H9 (cell line): ENCODE measurements at places on chromosomes 4 and X. TPM values are rescaled to one million over a fixed set of nuclear protein-coding genes. Genes with fewer than 3 reads are reported as not detected.
A peak's percentile ranks its signal among the peaks of the same experiment; 100 is the strongest.

DNA sequence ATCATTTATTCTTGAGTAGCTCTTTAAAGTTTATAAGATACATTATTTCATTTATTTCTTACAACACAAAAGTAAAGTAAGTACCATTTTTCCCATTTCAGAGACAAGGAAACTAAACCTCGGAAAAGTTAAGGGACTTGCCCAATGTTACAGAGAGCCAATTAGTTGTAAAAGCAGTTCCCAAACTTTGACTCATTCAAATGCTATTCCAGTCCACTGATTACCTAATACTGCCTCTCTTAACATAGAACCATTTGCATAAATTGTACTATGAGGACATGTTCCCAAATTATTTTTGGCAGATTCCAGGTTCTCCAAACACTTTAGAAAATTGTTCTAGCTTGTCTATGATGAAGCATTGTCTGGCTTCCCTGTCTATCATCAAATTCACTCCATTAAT is 45.6 kb upstream of the GRIA3 start:
- no peak overlapping the region for H3K27ac ChIP-seq
- no peak overlapping the region for H3K4me3 ChIP-seq
- no peaks in the 10 kb centered on the region for H3K36me3 ChIP-seq
- H3K4me1 ChIP-seq = no peaks in the 10 kb centered on the region

The MAGEB10 gene
- total RNA-seq = not detected in 2 replicates

DNA sequence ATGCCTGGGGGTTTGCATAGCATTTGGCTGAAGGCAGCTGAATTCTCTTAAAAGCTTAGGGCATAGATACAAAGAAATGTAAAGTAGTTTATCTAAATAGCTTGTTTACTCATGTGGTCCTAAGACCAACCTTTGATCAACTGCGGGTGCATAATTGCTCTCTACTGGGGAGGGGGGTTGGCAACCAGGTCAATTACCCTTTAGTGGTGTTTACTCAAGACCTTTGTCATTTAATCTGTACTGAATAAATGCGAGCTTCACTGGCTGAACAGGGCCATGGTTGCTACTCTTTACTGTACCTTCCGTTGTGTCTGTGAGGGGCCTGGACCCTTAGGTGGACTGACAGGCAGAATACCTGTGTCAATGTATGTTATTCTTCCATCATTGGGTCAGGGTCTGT is 102.7 kb upstream of the FAM9C start:
- H3K36me3 ChIP-seq = peaks cover 26% of the 10 kb centered on the region
- H3K27me3 ChIP-seq = no peaks in the 10 kb centered on the region
- no peak for DNase-seq
- H3K4me1 ChIP-seq = peaks cover 3% of the 10 kb centered on the region; the same call in 1 of the 2 replicates

DNA sequence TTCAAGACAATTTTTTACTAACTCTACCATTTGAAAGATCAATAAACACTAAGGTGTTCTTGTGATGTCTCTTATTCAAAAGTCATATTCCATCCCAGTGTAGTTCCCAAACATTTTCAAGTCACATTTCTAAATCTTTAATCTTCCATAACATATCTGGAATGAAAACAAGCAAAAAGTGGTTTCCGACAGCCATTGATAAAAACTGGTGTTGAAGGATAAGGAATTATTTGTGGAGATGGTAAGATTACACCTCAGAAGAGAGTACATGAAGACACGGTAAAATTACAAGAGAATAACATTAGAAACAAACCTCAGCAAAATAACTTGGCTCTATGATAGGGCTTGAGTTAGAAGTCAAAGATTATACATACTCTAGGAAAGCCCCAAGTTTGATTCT is 4.3 kb downstream of the CHIC2 start:
- H3K4me3 ChIP-seq = no peak overlapping the region
- no peak for DNase-seq
- no peaks in the 10 kb centered on the region for H3K36me3 ChIP-seq
- no peaks in the 10 kb centered on the region; the same call in 1 of the 2 replicates for H3K4me1 ChIP-seq

- H3K27ac ChIP-seq = no peak overlapping the region
- DNase-seq = no peak
- H3K36me3 ChIP-seq = no peaks in the 10 kb centered on the region
- H3K4me1 ChIP-seq = no peaks in the 10 kb centered on the region
- no peaks in the 10 kb centered on the region for H3K27me3 ChIP-seq
Measured at GRCh38 chr4:158053086-158053485, 119.7 kb downstream of the GASK1B start.

GRCh38 chrX:31323658-31324057 is 251.8 kb upstream of the FTHL17 start:
- H3K36me3 ChIP-seq = no peaks in the 10 kb centered on the region
- H3K4me1 ChIP-seq = no peaks in the 10 kb centered on the region; the same call in 1 of the 2 replicates
- no peak for DNase-seq

The RNF150 gene
- total RNA-seq = 3.7 and 4.4 TPM in 2 replicates

DNA sequence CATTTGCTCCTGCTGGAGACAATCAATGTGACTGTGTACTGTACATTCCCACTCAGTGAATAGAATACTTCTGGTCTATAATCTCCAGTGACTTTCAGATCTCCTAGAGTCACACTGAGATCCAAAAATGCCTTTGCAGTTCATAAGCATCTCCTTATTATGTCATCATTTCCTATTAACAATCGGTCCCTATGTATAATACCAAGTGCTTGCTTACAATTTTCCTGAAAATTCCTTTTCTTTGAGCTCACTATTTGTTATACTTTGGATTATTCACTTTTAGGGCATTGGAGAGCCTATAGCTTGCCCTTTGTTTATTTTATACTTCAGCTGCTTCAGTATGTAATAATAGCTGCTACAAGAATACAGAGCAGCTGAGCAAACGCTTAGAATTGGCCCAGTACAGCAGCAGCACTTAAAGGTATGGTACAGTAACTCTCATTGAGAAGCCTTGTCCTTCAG is 313.0 kb downstream of the DCTD start:
- no peaks in the 10 kb centered on the region for H3K27me3 ChIP-seq
- no peaks in the 10 kb centered on the region for H3K4me1 ChIP-seq
- DNase-seq = no peak

The ADH7 gene
- not detected in 2 replicates for total RNA-seq

The SORCS2 gene
- total RNA-seq = 0.57 and 0.72 TPM in 2 replicates

DNA sequence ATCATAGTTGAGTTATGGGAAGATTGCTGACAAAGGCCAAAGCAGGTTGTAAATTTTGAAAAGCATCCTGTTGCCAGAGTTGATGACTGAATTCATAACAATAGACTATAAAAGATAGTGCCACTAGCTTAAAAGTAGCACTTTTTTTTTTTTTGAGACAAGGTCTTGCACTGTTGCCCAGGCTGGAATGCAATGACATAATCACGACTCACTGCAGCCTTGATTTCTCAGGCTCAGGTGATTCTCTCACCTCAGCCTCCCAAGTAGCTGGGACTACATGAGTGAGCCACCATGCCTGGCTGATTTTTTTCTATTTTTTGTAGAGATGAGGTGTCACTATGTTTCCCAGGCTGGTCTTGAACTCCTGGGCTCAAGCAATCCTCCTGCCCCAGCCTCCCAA is 122.7 kb downstream of the SPOCK3 start:
- no peak overlapping the region for H3K27ac ChIP-seq
- no peak overlapping the region for H3K4me3 ChIP-seq
- DNase-seq = no peak
- H3K4me1 ChIP-seq = no peaks in the 10 kb centered on the region

DNA sequence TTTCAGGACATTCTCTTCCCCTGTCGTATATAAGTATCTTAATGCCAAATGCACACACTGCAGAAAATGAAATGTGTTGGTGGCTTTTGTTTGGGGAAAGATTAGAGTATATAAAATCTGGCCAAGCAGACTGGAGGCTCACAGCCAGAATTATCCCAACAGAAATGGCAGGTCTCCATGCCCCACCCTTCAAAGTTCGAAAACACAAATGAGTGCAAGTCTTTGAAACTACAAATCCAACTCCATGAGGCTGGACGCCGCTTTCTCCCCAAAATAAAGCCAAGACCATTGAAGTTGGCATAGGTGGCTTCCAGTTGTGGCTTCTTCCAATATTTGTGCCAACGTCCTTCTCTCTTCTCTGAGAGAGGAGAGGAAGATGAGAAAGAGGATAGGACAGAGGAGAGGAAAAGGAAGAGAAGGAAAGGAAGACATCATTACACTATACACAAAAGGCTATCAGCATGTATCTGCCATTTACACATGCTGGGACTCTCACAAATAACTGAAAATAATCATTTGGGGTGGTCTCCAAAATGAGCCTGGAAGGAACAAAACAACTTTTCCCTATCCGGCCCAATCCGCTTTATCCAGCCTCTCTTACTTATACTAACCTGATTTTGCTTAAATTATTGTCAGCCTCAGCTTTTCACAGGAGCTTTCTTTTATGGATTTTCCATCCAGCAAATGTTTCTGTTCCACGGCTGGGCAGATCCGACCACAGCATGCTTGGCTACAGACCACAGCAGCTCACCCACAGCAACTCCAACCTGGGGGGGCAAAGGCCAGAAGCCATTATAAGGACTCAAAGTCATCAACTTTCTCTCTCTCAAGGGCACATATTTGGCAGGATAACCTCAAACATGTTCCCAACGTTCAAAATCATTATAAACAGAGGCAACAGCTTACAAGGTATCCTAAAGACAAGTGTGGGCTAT is 71.7 kb downstream of the APBB2 start:
- no peak overlapping the region for H3K27ac ChIP-seq
- H3K27me3 ChIP-seq = no peaks in the 10 kb centered on the region
- no peaks in the 10 kb centered on the region; the same call in 1 of the 2 replicates for H3K4me1 ChIP-seq
- no peak overlapping the region for H3K4me3 ChIP-seq
- no peak for DNase-seq

DNA sequence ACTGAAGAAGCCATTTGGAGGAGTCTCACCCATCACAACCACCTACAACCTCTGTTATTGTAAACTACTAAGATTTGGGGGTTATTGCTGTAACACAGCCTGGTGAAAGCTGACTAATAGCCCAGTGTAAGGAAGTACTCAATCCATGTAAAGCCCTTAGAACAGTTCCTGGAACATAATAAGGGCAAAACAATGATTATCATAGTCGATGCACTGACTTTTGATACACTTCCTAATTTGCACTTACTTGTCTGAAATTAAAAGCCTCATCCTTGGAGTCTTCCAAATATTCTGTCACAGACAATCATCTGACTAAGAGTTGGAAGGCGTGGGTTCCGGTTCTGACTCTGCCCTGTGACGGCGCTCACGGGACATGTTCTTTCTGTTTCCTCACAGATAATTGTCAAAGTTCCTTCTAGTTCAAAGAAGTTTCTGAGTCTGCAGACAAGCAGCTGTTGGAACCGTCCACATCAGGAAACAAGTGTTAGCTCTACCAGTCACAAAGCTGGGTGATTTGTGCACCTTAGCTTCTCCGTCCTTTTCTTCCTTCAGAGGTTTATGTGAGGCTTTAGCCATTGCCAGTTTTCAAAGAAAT is 33.4 kb upstream of the RASGEF1B start:
- no peak overlapping the region for H3K27ac ChIP-seq
- H3K36me3 ChIP-seq = no peaks in the 10 kb centered on the region
- no peak overlapping the region for H3K4me3 ChIP-seq
- H3K27me3 ChIP-seq = no peaks in the 10 kb centered on the region

- H3K36me3 ChIP-seq = no peaks in the 10 kb centered on the region
- no peak for DNase-seq
- no peak overlapping the region for H3K4me3 ChIP-seq
Measured at GRCh38 chr4:116838609-116839008, 246.8 kb downstream of the TRAM1L1 start.

DNA sequence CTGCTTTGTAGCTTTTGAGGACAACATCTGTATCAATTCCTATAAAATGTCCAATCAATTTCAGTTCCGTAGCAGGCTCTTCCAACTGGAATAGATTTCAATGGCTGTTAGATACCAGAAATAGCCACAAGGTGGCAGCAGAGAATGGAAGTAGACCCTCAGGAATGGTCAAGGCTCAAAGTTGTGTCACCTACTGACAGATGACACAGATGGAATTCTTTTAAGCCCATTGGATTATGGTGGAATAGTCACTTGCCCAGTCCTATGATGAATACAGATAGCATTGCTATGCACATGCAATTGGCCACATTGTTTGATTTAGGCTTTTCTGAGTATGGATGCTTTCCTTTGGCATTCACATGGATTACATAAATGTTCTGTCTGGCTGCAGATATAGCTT is 130.4 kb upstream of the RADX start:
- H3K27ac ChIP-seq = no peak overlapping the region
- H3K4me1 ChIP-seq = no peaks in the 10 kb centered on the region
- H3K27me3 ChIP-seq = no peaks in the 10 kb centered on the region
- DNase-seq = peak; percentile 27
- H3K4me3 ChIP-seq = no peak overlapping the region

The GABRE gene
- total RNA-seq = 1.4 and 1.8 TPM in 2 replicates

- H3K4me1 ChIP-seq = no peaks in the 10 kb centered on the region
- H3K27ac ChIP-seq = no peak overlapping the region
- DNase-seq = peak; percentile 21
- H3K36me3 ChIP-seq = no peaks in the 10 kb centered on the region
- H3K4me3 ChIP-seq = no peak overlapping the region
Measured at GRCh38 chr4:3304831-3305609, 12.2 kb downstream of the RGS12 start.

The FANCB gene
- 11.3 and 12.1 TPM in 2 replicates for total RNA-seq

- H3K27me3 ChIP-seq = no peaks in the 10 kb centered on the region
- no peaks in the 10 kb centered on the region for H3K36me3 ChIP-seq
- no peaks in the 10 kb centered on the region for H3K4me1 ChIP-seq
Measured at GRCh38 chrX:115251458-115252233, 17.8 kb upstream of the LRCH2 start.

The CLDN34 gene
- total RNA-seq = 0.31 and 0.39 TPM in 2 replicates

GRCh38 chrX:54423161-54423888 is 16.9 kb upstream of the TSR2 start:
- H3K36me3 ChIP-seq = no peaks in the 10 kb centered on the region
- no peak overlapping the region for H3K27ac ChIP-seq
- H3K4me1 ChIP-seq = no peaks in the 10 kb centered on the region

The BEND4 gene
- 25.1 and 25.8 TPM in 2 replicates for total RNA-seq

The AFF2 gene
- total RNA-seq = 14.6 and 15.7 TPM in 2 replicates

DNA sequence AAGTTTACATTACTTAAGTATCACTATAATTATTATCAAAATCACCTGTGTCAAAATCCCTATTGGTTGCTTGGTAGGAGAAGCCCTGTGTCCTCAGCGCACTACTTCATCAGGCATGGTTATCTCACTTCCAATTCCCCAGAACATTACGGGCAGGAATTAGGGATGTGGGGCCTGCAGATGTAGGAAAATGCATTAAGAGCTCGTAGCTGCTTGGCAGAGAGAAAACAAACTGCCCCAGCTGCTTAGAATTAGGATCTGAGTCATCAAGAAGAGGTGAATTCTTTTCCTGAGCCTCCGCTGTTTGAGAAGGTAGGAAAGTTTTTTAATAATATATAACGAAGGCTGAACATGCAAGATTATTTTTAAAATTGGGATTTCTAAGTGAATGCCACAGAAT is 31.1 kb upstream of the CLNK start:
- H3K27me3 ChIP-seq = no peaks in the 10 kb centered on the region
- DNase-seq = no peak
- H3K4me3 ChIP-seq = no peak overlapping the region
- H3K36me3 ChIP-seq = no peaks in the 10 kb centered on the region
- H3K27ac ChIP-seq = no peak overlapping the region
- no peaks in the 10 kb centered on the region for H3K4me1 ChIP-seq

The RTL3 gene
- not detected in 2 replicates for total RNA-seq
